Naive thymus-derived CD4-positive, alpha-beta T cell (primary cell): ENCODE measurements at places on chromosomes 1 and 21. TPM values are rescaled to one million over a fixed set of nuclear protein-coding genes. Genes with fewer than 3 reads are reported as not detected.

Gene KCNJ10
- total RNA-seq = not detected

Gene DSCAM
- total RNA-seq = not detected

Gene FAM3B
- total RNA-seq = not detected

Gene CDK11B
- 44.6 TPM for total RNA-seq

Gene AMY1C
- not detected for total RNA-seq

Gene PLPP3
- not detected in 2 replicates for total RNA-seq

Gene SEMA4A
- total RNA-seq = 1.8 TPM

Gene KIAA0040
- total RNA-seq = 21.7 TPM

Gene NFIA
- 8.6 TPM for total RNA-seq

Gene HHIPL2
- total RNA-seq = 0.49 TPM

Gene RAB3GAP2
- total RNA-seq = 49.8 TPM

Gene DAP3
- 155 TPM for total RNA-seq

Gene LCE1D
- not detected for total RNA-seq

Gene LCA5L
- total RNA-seq = not detected

Gene PERM1
- total RNA-seq = not detected

Gene ATXN7L2
- total RNA-seq = 10.5 TPM

Gene TMEM269
- total RNA-seq = 2.0 TPM

Gene VANGL2
- total RNA-seq = 0.13 TPM

Gene ATP6V0B
- total RNA-seq = 152 TPM

Gene NKAIN1
- total RNA-seq = not detected

Gene STYXL2
- not detected for total RNA-seq

Gene SV2A
- 3.2 TPM for total RNA-seq

Gene DCDC2B
- total RNA-seq = not detected

Gene UMODL1
- total RNA-seq = not detected in 2 replicates

Gene CENPL
- total RNA-seq = 9.5 TPM

Gene OR14A2
- not detected for total RNA-seq

Gene HPCAL4
- 2.9 and 3.0 TPM in 2 replicates for total RNA-seq

Gene HMCN1
- total RNA-seq = 0.13 TPM

Gene LSS
- total RNA-seq = 59.5 TPM

Gene SLC37A1
- 10.5 and 15.1 TPM in 2 replicates for total RNA-seq

Gene OR2L13
- total RNA-seq = 0.24 TPM

Gene PYGO2
- total RNA-seq = 46.2 and 47.9 TPM in 2 replicates

Gene TMCC2
- total RNA-seq = 3.6 and 3.9 TPM in 2 replicates
